Stimulated activated CD4-positive, alpha-beta T cell treated with anti-CD3 and anti-CD28 coated beads, TNF-alpha, amount 100 ng/mL, for 1 hour (primary cell): ENCODE measurements at places on chromosomes 16 and 17.

DNA sequence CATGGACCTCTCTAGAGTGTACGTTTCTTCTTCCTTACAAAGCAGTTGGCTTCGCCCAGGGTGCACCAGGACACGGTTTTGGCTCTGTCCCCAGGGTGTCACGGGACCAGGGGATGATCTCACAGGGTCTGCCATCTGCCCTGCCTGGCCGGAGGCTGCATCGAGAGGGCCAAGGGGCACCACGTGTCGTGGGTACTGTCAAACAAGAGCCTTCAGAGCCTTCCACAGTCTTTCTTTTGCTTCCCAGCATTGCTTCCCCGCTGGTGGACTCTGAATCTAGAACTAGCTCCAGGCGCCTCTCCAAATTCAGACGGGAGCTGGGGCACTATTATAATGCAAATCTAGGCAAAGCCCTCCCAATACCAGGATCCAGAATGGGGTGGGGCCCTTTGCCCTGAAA lies 47.9 kb downstream of the MAPT start:
- no peak for DNase-seq

GRCh38 chr17:75178453-75178852 lies 4.3 kb downstream of the SUMO2 start:
- no peak for DNase-seq

- DNase-seq = no peak
Observed at GRCh38 chr16:57639172-57639887, 10.9 kb downstream of the ADGRG1 start.

DNA sequence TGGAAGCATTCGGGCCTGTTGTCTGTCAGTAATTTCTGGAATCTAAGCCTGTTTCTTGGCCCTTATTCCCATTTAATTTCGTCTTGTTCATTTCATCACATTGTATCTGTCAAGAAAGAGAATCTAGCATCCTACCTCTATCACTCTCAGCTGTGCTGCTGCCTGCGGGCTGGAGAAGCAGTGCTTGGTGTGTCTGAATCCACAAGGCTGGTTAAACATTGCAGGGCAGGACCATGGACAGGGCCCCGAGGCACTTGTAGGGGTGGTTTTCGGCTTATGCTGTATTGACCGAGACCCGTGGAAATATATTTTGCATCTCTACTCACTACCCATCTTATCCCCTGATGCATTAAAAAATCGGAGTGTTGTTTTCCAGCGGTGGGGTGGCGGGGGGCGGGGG lies 3.1 kb downstream of the RAB11FIP4 start:
- DNase-seq = no peak

- no peak for DNase-seq
Observed at GRCh38 chr16:53664724-53665345, 38.8 kb downstream of the RPGRIP1L start.

GRCh38 chr17:40351359-40352236 lies 12.9 kb downstream of the GJD3 start:
- DNase-seq = no peak

- peak; percentile 29 for DNase-seq
Observed at GRCh38 chr17:64736804-64737492, 74.8 kb upstream of the SMURF2 start.

DNA sequence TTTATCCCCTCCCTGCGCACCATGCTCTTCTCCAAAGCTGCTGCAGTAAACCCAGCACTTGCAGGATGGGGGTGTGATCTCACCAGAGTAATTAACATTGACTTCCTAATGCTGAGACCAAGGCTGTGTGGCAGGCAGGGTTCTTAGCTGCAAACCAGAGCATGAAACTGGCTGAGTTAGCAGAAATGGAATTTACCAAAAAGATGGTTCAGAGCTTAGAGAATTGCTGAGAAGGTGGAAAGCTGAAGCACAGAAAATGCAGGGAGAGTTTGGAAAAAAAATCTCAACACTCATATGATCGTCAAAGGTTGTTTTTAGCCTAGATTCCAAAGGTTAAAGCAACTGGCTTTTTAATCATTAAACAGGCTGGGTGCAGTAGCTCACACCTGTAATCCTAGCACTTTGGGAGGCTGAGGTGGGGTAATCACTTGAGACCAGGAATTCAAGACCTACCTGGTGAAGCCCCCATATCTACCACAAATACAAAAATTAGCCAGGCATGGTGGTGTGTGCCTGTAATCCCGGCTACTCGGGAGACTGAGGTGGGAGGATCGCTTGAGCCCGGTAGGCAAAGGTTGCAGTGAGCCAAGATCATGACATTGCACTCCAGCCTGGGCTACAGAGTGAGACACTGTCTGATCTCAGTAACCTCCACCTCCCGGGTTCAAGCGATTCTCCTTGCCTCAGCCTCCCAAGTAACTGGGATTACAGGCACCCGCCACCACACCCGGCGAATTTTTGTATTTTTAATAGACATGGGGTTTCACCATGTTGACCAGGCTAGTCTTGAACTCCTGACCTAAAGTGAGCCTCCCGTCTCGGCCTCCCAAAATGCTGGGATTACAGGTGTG lies 6.0 kb upstream of the TXNDC11 start:
- DNase-seq = no peak

DNA sequence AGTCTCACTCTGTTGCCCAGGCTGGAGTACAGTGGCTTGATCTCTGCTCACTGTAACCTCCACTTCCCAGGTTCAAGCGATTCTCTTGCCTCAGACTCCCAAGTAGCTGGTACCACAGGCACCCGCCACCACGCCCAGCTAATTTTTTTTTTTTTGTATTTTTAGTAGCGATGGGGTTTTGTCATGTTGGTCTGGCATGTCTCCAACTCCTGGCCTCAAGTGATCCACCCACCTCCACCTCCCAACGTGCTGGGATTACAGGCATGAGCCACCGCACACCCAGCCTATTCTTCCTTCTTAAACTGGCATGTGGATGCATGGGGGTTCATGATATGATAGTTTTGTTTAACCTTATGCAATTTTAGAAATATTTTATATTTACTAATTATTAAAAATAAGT lies 39.4 kb upstream of the VWA3A start:
- DNase-seq = no peak

- no peak for DNase-seq
Observed at GRCh38 chr17:51032850-51033249, 87.8 kb downstream of the SPAG9 start.

- no peak for DNase-seq
Observed at GRCh38 chr17:66564992-66565465, 262.6 kb downstream of the PRKCA start.

DNA sequence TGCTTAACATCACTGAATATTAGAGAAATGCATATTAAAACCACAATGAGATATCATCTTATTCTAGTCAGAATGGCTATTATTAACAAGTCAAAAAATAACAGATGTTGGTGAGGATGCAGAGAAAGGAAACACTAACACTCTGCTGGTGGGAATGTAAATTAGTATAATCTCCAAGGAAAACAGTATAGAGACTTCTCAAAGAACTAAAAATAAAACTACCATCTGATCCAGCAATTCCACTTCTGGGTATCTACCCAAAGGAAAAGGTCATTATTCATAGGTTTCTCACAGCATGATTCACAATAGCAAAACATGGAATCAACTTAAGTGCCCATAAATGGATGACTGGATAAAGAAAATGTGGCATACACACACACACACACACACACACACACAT lies 166.4 kb downstream of the CEP112 start:
- DNase-seq = no peak

DNA sequence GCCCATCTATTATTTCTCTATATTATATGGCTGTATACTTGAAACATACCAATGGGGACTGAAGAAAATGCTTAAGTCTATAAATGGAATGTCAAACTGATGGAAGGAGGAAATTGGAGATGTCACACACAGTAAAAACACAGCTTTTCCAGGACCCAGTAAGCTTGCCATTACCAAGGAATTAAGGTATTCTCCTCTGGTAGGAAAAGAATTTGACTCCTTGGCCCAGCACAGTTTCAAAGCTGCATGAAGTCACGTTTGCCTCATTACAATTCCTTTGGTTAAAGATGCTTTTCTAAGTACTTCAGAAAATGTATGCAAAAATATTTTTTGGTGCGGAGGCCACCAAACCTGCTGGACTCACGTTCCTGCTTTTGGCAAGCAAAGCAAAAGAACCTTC lies 48.5 kb downstream of the CDH13 start:
- no peak for DNase-seq

DNA sequence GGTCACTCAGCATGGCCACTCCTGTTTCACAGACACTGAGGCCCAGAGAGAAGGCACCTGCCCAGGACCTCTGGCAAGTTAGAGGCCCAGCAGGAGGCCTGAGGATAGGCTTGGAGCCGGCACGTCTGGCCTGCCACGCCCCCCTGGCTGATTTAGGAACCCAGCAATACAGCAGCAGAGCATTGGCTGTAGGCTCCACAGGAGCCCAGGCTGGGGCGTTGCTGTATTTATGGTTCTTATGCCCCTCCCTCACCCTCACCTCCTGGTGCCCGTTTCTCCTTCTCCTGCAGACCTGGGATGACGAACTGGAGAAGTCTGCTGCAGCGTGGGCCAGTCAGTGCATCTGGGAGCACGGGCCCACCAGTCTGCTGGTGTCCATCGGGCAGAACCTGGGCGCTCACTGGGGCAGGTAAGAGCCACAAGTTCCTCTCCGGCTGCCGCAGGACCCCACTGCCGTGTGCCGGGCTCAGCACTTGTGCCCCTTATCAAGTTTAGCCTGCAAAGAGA lies 25.8 kb downstream of the CRISPLD2 start:
- DNase-seq = no peak

GRCh38 chr16:74785031-74785430 lies 10.4 kb upstream of the FA2H start:
- DNase-seq = no peak

DNA sequence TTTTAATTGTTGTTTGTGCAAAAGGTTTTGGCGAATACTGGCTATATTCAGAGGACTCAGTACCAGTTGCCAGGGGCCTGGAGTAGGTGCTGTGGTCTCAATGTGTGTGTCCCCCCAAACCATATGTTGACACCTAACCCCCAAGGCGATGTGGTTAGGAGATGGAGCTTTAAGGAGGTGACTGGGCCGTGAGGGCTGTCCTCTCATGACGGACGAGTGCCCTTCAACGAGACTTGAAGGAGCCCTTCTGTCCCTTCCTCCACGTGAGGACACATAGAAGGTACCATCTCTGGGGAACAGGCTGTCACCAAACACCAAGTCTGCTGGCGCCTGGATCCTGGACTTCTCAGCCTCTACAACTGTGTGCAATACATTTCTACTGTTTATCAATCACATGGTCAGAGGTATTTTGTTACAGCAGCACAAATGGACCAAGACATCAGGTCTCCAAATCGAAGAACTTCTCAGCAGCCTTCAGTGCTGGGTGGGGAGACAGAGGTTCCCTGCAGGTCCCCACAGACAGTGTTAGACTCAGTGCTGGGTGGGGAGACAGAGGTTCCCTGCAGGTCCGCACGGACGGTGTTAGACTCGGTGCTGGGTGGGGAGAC lies 24.8 kb upstream of the METRNL start:
- no peak for DNase-seq

GRCh38 chr16:4381072-4381934 lies 9.7 kb downstream of the VASN start:
- DNase-seq = no peak

DNA sequence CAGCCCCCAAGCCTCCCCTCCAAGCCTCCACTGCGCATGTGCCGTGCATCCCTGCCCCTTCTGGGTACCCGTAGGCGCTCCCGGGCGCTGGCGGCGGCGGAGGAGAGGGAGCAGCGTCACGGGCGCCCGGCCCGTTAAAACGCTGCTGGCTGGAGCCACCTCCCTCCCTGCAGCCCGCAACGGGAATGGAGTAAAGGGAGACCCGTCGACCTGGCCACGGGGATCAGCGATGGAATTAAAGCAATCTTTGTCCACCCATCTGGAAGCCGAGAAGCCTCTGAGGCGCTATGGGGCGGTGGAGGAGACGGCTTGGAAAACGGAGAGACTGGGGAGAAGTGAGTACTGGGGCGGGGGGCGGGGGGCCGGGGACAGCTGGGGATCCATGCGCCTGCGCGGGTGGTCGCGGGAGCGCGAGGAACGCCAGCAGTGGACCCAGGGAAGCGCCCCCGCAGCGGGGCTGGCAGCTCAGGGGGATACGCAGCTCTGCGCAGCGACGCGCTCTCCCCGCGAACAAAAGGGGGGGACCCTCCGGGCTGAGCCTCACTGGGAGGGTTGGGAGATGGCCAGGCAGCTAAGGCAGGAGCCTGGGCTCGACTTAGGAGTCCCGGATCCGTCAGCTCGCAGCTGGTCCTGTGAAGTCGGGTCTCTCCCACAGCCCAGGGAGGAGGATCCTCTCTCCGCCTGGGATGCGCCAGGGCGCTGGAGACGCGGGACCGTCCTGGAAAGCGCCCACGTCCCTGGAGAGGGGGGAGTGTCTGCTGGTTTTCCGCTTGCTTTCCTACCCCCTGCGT lies at the start of gene BMERB1:
Gene BMERB1, plus strand, starts transcription at position 164 of the 791 bp plus-strand sequence. Its CDS starts 66 bp downstream, at position 230.
- no peak for DNase-seq

GRCh38 chr16:15031179-15031578 lies 24.7 kb downstream of the NTAN1 start:
- no peak for DNase-seq

DNA sequence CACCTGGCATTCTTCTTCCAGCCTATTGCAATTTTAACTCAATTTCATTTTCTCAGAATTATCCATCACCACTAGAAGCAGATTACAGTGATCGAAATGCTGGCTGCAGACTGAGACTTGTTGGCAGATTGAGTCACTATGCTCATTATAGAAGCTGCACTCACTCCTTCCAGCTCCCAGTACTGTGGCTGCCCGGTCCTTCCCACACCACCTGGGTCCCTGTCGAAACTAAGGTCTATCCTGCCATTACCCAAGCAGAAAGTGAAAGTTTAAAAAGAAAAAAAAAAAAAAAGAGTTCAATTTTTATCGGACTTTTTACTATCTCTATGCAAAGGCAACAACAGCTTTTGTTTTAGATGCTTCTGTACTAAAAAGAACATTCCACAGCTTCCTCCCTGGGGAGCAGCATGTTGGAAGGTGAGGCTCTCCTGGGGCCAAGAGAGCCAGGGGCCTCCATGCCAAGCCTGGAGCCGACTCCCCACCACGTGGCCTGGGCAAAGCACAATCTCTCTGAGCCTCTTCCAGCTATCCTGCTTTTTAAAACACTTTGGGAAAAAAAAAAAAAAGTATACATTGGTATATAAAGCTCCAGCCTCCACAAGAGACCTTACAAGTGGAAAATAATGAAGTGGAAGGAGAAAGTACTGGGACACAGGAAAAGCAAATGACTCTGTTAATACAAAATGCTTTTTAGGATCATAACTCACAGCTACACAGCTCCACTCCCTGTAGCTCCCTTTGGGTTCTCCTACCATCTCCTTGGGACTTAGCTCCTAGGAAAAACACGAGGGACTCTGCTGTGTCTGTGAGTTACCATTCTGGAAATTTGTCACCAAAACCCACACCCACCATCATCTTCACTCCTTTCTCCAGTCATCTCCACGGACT lies 77.8 kb downstream of the USP31 start:
- no peak for DNase-seq

DNA sequence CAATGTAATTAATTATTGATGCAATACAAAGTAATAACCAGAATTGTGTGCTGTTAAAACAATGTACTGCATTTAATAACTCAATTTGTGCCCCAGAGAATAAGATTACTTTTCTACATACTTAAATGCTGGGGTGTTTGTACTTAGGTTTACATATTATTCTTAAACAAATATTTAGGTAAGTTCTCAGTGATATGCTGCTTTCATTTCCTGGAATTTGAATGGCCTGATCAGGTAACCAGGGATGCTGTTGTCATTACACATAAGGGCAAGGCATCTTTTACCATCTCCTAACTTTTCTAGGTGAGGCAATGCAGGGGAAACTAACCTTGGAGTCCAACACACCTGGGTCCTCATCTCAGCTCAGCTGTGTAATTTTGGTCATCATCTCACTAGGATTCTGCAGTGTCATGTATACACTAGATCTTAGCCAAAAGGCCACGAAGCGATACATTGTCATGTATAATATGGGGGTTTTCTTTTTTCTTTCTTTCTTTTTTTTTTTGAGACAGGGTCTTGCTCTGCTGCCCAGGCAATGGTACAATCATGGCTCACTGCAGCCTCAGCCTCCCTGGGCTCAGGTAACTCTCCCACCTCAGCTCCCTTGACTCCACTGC lies 45.2 kb downstream of the MYO1D start:
- no peak for DNase-seq
